Stimulated activated CD4-positive, alpha-beta T cell treated with anti-CD3 and anti-CD28 coated beads, Interleukin-1b, Interleukin-23, amount 100 ng/mL, for 4 hours (primary cell): ENCODE measurements at places on chromosomes 13 and 19.

- no peak for DNase-seq
These were observed 6.2 kb downstream of the FUT5 start for GRCh38 chr19:5864013-5864720.

DNA sequence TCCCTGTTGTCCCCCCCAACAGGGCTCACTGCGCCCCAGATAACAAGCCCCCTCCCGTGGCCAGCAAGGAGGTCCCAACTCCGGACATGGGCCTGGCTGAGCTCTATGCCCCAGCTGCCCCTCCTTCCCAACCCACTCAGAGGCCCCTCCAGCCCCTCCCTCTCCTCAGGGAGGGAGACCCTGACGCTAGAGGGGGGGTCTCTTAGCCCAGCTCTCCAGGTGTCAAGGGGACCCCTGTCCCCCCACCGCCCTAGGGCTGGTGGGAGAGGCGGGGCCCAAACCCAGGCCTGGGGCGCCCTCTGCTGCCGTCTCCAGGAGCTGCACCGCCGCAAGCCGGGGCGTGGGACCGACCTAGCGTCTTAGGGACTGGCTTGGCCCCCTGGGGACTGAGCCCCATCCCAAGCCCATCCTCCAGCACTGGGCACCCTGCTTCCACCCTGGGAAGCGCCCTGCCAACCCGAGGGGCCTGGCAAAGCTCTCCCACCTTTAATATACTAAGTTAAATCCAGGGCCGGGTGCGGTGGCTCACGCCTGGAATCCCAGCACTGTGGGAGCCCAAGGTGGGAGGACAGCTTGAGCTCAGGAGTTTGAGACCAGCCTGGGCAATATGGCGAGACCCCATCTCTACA lies 1.4 kb downstream of the GRIN3B start:
- DNase-seq, result peak; percentile 68

DNA sequence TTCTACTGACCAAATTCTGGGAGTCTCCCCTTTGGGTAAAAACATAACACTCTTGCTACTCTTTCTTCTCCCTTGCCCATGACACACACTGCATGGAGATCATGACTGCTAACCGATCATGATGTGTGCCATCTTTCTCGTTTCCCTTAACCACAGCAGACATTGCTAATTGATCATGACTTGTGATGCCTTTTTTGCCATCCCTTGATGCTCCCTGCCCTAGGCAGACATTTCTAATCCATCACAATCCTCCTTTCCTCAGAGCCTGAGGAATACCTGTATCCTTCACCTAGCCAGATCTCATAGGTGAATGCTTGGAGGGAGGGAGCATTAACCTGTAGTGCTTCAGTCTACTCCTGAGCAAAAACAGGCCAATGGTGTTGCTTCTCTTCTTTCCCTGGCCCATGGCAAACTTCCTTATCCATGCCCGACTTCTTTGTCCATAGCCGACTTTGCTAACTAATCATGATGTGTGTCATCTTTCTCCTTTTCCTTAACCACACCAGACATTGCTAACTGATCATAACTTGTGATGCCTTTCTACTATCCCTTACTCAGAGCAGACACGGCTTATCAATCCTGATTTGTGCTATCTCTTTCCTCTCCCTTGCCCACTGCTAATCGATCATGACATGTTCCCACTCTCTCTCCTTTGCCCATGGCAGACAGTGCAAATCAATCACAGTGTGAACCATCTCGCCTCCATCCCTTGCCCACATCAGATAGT lies 17.7 kb downstream of the NUMBL start:
- no peak for DNase-seq

- DNase-seq, result no peak
These were observed 63.9 kb downstream of the LATS2 start for GRCh38 chr13:20997301-20998161.

DNA sequence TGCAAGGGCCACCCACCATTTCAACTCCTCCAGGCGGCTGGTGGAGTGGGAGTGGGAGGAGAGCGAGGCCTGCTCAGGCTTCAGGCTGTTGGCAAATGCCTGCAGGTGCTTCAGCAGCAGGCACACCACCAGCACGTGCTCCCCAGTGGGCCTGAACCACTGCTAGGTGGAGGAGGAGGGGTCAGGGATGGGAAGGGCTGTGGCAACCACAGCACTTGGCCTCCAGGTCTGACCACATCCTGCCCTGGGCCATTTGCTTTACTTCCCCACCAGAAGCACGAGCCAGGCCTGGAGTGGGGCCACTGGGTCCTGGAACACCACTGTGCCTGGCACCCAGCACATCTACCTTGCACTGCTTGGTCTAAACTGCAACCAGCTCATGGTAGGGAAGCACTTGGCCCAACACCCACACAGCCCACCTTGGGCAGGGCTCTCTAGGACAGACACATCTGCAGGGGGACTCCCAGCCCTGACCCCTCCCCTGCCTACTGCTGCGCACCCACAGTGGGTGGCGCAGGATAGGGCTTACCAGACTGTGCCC lies 26.2 kb downstream of the TUBA3C start:
- DNase-seq, result no peak

- DNase-seq, result no peak
These were observed 121.0 kb upstream of the LSM14A start for GRCh38 chr19:34051255-34051654.

DNA sequence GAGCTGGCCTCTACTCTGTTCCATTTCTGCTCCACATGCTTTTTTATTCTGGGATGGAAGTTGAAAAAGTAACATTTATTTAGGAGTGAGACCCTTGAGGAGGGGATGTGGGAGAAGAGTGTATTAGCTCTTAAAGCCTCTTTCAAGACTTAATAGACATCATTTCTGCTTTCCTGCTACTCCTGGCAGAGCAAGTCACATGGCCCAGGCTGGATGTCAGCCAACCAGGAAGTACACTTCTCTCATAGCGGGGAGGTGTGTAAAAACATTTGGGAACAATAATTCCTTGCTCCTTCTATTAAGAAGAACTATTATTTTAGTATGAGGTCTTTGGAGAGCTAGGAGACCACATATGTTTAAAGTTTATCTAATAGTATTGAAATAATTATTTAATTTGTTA lies 40.6 kb upstream of the FAM216B start:
- no peak for DNase-seq

DNA sequence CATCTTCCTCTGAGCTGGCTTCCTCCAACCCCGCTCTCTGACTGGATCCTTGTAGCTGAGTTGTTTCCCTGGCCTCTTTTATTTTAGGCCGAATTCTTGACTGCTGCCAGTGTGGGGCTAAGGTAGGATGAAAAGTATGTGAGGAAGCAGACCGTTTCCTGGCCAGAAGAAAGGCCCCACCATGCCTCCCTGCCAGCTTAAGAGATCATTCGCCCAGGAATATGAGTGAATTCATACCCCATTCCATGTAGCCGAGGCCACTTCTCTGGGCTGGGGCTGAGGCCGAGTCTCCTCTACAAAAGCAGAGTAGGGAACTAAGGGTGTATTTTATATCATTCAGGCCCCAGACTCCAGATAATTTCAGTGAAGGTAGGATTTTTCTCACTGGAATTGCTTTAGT lies 32.3 kb downstream of the NFIX start:
- DNase-seq, result no peak

GRCh38 chr19:38245826-38246498 lies 10.2 kb downstream of the PPP1R14A start:
- no peak for DNase-seq

DNA sequence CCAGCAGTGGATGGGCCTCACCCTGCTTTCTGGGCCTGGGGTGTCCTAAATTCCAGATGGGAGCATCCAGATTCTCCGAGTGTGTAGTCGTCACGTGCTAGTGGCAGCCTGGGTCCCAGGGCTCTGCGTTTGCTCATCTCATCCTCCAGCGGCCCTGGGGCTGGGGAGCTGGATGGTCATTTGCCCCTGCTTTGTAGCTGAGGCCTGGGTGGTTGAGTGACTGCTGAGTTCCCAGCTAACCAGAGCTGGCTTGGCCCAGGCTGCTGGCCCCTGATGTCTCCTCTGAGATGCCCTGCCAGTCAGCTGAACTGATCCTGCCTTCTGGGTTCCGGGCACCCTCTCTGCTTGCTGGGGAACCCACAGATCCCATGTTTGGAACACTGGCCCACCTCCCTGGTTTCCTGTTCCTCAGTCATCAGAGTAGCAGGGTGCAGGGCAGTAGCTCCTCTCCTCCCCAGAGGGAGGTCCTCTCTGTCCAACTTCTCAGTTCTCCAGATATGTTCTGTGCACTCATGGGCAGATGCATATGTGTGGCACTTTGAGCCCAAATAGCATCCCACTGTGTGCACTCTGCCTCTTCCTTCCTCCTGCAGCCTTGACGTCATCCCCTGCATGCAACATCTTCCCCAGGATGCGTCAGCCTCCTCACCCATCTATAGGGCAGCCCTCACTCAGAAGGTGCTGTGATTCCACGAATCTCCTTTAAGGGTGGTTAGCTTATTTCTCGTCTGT lies 22.4 kb upstream of the CRTC1 start:
- no peak for DNase-seq

- DNase-seq, result no peak
These were observed 15.3 kb upstream of the FPR3 start for GRCh38 chr19:51779703-51780102.

GRCh38 chr13:110116072-110116487 lies 190.9 kb downstream of the COL4A1 start:
- peak; percentile 23 for DNase-seq

- DNase-seq, result peak; percentile 31
These were observed 25.0 kb upstream of the FXYD3 start for GRCh38 chr19:35090506-35091214.

- DNase-seq, result no peak
These were observed 575 bp upstream of the PHLDB3 start for GRCh38 chr19:43505186-43505456.

- no peak for DNase-seq
These were observed 12.4 kb downstream of the MEX3D start for GRCh38 chr19:1555487-1556389.

- no peak for DNase-seq
These were observed 234.9 kb downstream of the PCDH9 start for GRCh38 chr13:66995203-66995611.

DNA sequence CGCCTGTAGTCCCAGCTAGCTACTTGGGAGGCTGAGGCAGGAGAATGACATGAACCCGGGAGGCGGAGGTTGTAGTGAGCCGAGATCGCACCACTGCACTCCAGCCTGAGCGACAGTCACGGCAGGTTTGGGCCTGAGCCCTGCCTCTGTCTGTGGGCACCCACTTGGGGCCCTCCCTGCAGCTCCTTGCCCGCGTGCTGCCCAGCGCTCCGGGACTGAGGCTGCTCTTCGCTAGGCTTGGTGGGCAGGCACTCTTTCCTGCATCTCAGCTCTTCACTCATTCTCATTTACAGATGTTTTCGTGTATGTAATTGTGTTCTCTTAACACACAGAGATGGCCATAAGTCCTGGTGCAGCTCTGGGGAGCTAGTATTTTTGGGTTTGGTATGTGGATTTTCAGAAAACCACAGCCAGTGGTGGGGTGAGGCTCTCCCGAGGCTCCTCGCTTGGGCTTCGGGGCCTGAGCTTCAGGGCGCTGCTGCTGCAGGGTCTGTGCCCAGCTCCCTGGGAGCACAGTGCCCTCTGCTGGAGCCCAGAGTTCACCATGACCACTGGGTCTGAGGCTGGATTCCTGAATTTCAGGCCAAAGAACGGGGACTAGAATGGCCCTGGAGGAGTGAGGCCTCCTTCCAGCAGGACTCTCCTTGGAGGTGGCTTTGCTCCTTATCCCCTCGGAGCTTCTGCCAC lies 15.2 kb downstream of the UPF1 start:
- DNase-seq, result peak; percentile 45

- no peak for DNase-seq
These were observed 46.3 kb upstream of the TPP2 start for GRCh38 chr13:102550507-102550906.

- no peak for DNase-seq
These were observed 1.8 kb upstream of the MAST1 start for GRCh38 chr19:12836529-12836863.

GRCh38 chr13:21152251-21152899 lies 24.0 kb downstream of the SKA3 start:
- DNase-seq, result no peak

DNA sequence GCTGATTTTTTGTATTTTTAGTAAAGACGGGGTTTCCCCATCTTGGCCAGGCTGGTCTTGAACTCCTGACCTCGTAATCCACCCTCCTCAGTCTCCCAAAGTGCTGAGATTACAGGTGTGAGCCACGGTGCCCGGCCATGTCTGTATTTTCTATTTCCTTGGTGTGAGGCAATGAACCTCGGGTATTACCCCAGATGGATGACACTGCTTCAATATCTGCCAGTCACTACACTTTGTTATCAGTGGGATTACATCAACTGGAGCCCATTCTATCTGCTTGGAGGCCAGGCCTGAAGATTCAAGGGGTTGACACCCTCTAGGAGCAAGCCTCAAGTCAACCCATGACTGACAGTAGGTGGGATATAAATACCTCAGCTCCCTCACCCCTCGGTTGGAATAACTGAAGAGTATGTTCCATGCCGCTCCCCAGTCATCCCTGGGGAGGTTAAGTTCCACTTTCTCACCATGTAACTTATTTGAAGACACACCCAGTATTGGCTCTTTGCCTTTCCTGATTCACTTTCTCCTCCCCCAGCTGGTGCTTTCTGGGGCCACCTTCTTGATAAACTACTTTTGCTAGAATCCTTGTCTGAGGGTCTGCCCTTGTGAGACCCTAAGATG lies 992 bp upstream of the ADGRE1 start:
- DNase-seq, result no peak

DNA sequence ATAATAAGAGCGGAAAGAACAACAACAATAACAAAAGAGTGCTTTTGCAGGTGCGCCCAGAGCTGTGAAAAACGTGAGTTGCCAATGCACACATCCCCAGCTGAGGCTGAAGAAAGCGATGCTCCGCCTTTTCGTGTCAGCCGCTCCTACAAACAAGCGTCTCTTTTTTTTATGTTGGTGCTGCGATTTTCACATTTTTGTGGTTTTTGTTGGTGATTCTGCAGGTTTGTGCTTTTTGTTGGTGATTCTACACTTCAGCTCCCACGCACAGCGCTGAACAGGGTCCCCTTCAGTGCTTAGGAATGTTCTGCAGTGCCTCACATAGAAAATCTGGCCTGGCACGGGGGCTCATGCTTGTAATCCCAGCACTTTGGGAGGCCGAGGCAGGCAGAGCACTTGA lies 7.3 kb upstream of the SBK3 start:
- no peak for DNase-seq

DNA sequence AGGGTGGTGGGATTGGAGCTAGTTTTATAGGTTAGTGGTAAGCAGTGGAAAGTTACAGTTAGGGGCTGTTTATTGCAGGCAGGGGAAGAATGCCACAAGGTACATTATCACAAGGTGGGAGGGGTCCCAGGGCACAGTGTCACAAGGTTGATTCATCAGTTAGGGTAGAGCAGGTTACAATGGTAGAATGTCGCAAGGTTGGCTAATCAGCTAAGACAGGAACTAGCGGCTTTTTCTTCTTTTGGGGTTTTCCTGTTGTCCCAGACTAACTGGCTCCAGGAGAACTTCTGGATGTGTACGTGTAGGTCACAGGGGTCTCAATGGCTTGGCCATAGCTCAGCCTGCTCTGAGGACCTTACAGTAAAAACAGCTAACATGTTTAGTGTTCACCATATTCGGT lies 1221.1 kb downstream of the SLITRK1 start:
- DNase-seq, result no peak

GRCh38 chr19:4057931-4058692 lies 8.6 kb downstream of the ZBTB7A start:
- no peak for DNase-seq

GRCh38 chr13:38662362-38662761 lies 24.5 kb upstream of the FREM2 start:
- no peak for DNase-seq
